Kidney glomerular epithelial cell (primary cell): ENCODE measurements at places on chromosomes 12 and 14.
A peak's percentile ranks its signal among the peaks of the same experiment; 100 is the strongest.

GRCh38 chr12:8088574-8088973 lies 6.5 kb downstream of the NECAP1 start:
- DNase-seq, result no peak

- no peak for DNase-seq
Observed at GRCh38 chr14:99333841-99334635, 62.0 kb upstream of the BCL11B start.

GRCh38 chr12:124640056-124640455 lies 72.6 kb upstream of the NCOR2 start:
- DNase-seq, result peak; percentile 17

- DNase-seq, result peak; percentile 48
Observed at GRCh38 chr12:108561852-108562347, 496 bp upstream of the ISCU start.

- no peak for DNase-seq
Observed at GRCh38 chr12:103268831-103269514, 226.8 kb downstream of the C12orf42 start.

DNA sequence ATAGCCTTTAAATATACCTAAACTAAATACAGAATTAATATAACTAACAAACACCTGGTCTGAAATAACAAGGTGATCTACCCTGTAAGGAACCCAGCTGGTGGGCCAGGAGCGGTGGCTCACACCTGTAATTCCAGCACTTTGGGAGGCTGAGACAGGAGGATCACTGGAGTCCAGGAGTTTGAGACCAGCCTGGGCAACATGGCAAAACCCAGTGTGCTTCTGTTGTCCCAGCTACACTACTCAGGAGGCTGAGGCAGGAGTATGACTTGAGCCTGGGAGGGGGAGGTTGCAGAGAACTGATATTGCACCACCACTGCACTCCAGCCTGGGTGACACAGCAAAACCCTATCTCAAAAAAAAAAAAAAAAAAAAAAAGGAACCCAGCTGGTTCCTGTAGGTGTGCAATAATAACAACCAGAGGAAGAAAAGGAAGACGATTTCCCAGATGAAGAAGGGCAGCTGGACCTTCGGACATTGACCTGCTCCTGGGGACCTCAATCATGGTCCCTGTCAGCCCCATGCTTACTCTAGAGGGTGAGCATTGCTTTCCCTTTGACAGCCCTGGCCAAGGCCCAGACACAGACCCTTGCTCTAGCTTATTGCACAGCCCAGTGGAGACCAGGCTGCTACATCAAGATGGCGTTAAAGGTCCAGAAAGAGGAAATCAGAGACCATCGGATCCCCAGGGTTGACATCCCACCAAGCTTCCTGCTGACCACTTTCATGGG lies 5.4 kb downstream of the FOS start:
- DNase-seq, result no peak

GRCh38 chr12:107818984-107819383 lies 44.5 kb downstream of the ASCL4 start:
- no peak for DNase-seq

DNA sequence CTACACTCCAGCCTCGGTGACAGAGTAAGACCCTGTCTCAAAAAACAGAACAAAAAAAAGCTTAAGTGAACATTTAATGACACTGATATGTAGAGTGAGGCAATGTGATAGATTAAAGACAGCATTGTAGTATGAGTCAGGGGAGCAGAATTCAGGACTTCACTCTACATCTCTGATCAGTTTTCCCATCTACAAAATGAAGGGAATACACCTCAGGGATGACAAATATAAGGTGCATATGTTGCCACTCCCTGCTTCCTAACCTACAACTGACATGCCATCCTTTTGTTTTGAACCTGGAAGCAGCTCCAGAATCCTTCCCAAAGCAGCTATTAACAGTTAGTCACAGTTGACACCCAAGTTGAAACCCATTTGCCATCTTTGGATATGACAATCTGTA lies 30.9 kb upstream of the STRN3 start:
- no peak for DNase-seq

DNA sequence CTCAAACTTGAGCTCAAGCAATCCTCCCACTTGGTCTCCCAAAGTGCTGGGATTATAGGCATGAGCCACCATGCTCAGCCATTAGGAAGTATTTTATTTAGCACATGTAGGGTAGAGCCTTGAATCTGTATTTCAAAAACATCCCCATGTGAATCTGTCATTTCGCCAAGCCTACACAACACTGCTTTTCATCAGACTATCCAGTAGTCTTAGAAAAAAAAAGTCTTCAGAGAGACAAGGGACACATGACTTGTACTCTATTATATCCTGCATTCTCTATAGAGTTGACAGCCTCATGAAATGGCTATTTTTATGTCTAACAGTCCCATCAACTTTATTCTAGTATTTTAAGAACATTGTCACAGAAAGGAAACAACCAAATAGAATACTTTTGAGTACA lies 35.4 kb downstream of the TM7SF3 start:
- DNase-seq, result no peak

DNA sequence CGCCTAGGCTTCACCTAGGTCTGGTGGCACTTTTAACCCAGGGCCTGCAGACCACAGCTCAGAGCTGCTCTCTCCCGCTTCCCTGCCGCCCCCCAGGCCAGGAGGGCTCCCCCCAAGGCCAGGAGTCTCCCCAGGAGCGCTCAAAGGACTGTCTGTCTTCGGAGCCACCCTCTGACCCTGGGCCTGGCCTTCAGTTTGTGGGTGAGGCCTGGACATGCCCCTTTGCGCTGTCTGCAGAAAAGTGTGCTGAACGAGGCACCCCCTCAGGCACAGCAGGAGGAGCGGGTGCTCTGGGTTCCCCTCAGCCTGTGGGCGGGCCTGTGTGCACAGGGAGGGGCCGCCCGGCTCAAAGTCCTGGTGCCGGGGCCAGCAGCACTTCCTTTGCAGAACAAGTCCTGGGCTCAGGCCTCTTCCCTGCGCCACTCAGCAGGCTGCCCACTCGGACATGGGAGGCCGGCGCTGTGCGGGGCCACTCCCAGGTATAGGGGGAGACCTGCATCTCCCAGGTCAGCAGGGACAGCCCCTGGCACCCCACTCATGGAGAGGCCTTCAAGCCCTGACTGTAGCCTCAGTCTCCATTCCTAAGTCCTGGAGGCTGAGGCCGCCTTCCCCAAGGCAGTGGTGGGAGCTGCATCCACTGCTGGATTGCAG lies 14.3 kb downstream of the DEGS2 start:
- no peak for DNase-seq

DNA sequence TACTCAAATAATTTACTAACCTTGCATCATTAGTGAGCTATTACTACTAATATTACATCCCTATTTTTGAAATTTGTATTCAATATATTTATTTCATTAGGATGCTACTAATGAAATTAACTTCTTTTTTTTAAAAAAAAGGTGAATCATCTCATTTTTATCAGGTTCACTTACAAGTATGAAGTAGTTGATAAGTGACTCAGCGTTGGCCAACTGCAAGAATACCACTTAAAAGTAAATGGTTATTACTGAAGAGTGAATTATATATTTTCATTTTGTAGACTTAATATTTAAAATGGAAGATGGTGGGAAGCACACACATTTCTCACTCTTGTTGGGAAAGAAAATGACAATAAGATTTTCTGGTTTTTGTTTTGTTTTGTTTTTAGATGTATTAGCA lies 19.6 kb downstream of the OR4N2 start:
- peak; percentile 57 for DNase-seq

DNA sequence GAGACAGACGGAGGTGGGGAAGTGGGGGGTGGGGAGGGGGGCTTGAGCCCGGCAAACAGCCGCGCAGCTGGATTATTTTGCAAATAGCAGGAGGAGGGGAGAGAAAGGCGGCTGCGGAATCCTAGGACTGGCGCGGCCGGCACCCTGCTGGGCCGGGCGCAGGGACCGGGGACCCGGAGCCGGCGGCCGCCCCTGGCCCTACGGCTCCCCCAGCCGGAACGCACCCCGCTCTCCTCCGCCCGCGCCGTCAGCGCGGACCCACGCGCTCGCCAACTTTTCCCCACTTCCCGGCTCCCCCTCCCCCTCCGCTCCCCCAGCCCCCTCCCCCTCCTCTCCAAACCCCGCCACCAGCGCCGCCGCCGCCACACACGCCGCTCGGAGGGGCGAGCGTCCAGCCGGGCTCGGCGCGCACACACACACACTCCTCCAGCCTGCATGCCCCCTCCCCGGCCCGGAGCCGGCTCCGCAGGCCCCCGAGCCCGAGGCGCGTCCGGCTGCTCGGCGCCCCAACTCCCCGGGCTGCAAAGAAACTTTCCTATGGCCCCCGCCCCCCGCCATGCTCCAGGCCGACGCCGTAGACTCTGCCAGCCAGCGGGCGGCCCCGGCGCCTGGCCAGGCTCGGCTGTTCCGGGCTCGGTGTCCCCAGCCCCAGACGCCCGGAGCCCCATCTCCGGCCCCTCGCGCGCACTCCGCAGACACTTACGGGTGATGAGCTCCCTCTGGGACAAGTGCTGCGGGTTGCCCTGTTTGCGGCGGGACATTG lies 1.4 kb downstream of the BCL11B start:
- no peak for DNase-seq
